ENCODE measurements at places on chromosomes 2 and 18.

GRCh38 chr2:10224734-10225133 lies 78.0 kb upstream of the HPCAL1 start:
- no peak for DNase-seq

DNA sequence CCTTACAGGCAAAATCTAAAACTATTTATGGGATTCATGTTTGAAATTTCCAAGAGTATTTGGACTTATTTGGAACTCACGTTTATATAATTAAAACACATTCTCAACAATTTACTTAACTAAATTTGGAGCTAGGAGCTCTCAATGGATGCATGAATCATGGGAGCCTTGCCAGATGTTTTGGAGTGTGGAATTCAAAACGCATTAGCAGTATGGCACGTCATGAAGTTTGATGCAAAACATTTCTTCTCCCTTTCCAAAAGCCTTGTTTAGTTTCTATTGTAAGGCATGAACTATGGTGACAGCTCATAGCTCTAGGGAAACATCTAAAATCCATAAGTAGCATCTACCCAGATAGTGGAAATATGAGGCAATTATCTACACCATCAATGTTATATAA lies 701.6 kb downstream of the SATB2 start:
- DNase-seq, result no peak

- DNase-seq, result no peak
Measured at GRCh38 chr2:186365406-186365805, 120.7 kb upstream of the ZC3H15 start.

GRCh38 chr2:80303006-80303908 lies 1.3 kb downstream of the LRRTM1 start:
- DNase-seq, result no peak

DNA sequence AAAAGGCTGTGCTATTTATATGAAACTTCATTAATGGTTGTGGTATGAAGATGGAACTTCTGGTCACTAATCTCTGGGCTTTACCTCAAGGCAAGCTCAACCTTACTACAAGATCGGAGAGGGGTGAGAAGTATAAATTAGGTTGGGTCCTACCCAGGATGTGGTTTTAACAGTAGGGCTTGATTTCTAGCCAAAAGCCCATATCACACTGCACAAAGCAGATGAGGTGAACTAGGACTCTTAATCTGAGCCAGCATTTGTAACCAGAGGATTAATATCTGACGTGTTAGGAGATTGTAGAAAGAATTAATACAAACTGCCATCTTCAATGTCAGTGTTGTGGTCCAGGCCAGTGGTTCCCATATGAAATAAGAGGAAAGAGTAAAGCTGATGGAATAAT lies 86.4 kb upstream of the RGPD4 start:
- DNase-seq, result no peak

GRCh38 chr2:189927823-189928222 lies 134.7 kb downstream of the MSTN start:
- no peak for DNase-seq

GRCh38 chr2:232852676-232853075 lies 17.4 kb upstream of the SNORC start:
- no peak for DNase-seq

- DNase-seq, result no peak
Measured at GRCh38 chr18:78407466-78407844, 572.2 kb upstream of the SALL3 start.

DNA sequence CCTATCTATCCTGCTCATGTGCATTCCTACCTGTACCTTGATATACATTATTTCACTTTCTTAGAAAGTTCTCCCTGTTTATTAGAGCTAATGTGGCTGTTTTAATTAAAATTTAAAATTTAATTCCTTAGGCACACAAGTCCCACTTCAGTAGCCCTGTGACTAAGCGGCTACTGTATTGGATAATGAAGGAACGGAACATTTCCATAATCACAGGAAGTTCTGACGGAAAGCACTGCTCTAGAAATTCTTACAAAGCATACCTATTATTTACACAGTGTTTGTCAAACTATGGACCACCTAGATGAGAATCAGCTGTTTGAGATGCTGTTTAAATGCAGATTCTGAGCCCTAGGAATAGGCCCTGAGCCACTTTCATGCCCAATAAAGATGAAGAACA lies 13.2 kb downstream of the GREB1L start:
- DNase-seq, result no peak

GRCh38 chr2:69375494-69376353 lies 11.3 kb downstream of the GFPT1 start:
- DNase-seq, result no peak

DNA sequence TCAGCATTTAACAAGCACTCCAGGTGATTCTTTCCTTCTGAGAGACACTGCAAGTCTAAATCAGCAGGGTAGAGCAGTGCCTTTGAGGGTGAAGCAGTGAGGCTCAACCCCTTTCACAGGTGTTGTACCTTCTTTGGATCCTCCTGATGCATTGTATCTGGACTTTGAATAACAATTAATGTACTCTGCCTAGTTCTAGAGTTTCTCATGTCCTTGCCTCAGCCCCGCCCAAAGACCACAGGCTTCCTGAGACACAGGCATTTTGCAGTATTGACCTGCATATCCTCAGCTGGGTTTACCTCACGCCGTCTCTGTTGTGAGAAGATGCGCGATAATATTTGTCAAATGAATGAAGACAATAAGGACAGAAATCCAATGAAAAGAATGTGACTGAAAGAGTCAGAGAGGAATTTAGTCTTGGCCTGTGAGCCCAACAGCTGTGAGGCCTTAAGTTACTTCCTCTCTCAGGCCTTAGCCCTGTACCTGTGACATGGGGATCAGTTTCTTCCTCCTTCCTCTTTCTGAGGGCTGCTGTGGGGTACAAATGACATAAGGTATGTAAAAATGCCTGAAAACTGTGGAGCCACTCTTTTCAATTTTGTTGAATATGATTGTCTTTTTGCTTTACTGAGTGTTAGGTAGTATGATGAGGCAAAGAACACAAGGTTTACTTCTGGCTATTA lies 43.7 kb downstream of the WIPF1 start:
- DNase-seq, result no peak

GRCh38 chr18:74468547-74469061 lies 11.5 kb upstream of the DIPK1C start:
- no peak for DNase-seq

GRCh38 chr18:62368100-62368499 lies 43.0 kb downstream of the TNFRSF11A start:
- no peak for DNase-seq

DNA sequence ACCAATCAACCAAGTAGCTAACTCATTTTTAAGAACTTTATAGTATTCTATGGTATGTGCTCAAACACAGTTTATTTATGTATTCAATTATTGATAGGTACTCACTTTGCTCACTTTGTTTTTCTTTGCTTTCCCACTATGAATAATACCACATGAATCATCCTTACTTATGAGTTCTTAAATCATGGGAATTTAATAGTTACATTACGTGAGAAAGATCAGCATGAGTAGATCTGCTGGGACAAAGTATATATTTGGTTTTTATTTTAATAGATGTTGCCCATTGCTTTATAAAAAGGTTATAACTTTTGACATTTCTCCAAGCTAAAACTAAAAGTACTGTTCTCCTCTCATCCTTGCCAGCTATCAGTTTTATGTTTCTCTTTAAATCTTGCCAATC lies 390.7 kb downstream of the LRATD1 start:
- DNase-seq, result no peak

- DNase-seq, result no peak
Measured at GRCh38 chr18:9096007-9096371, 6.5 kb upstream of the NDUFV2 start.

GRCh38 chr2:40282428-40282827 lies 169.5 kb downstream of the SLC8A1 start:
- no peak for DNase-seq

DNA sequence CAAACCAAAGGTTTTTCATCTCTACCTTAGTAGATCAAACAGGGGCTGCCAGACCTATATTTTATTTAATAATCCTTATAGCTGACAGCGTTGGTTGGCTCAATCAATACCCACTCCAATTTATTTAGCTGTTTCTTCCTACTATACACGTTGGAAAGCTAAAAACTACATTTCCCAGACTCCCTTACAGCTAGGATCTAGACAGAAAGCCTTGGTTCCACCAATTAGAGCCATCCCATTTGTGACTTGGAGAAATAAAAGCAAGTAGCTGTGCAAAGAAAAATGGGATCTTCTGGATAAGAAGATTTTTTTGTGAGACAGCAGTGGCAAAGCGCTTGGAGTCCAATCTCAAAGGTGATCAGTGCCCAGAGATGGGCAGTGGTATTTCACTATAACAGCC lies 331.3 kb upstream of the MEIS1 start:
- DNase-seq, result no peak

DNA sequence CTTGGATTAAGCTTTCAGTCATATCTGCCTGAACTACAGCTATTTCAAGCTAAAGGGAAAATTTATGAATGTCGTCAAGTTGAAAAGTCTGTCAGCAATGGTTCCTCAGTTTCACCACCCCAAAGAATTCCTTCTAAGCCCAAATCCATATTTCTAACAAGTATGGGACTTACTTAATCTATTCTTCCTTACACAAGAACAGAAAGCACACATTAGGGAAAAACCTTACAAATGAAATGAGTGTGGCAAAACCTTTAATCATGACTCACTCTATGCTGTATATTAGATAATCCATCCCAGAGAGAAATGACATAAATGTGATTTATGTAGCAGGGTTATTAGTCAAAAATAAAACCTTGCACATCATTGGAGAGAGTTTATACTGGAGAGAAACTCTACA lies 78.9 kb downstream of the RAB31 start:
- no peak for DNase-seq

GRCh38 chr2:112152476-112153178 lies 14.4 kb downstream of the FBLN7 start:
- DNase-seq, result no peak

- DNase-seq, result no peak
Measured at GRCh38 chr2:127508631-127509034, 17.7 kb downstream of the IWS1 start.

DNA sequence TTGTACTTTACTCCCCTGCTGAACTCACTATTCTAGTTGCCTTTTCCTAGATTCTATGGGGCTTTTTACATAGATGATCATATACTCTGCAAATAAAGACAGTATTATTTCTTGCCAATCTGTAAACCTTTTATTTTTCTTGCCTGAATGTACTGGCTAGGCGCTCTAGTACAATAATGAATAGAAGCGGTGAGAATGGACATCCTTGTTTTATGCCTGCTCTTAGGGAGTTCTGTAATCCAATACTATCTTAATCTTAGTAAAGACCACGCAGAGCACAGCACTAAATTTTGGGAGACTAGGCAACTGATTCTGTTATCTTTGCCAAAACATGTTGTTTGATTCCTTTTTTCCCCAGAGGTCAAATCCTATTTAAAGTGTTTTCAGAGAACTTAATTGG lies 7.0 kb downstream of the KRCC1 start:
- no peak for DNase-seq

DNA sequence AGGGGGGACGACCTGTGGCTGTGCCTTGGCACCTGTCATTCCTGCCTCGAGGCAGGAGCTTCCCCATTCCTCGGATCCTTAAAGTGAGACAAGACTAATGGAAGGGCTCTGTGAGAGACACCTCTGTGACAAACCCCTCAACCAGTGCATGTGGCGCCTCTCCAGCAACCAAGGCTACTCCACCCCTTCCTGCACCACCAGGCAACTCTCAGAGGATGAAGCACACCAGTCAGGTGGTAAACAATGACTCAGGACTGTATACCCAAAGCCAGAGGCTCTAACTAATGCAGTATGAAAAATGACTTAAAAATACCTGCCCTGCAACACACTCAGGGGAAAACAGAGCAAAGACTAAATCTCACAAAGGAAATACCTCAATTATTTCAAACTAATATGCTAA lies 136.9 kb downstream of the UXS1 start:
- no peak for DNase-seq

DNA sequence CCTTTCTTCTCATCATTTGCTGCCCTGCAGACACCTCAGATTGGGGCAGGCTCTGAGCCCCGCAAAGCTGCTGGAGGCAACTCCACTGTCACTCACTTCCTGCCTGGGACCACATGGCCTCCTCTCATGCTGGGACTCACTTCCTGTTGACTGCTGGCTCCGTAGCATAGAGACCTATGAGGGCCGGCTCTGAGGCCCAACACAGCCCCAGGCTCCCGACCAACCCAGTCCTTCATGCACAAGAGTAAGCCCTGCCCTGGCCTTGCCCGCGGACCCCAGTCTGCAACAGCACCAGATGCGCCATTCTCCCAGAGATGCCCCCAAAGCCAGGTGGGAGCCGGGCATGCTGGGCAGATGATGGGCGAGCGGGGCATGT lies 55.7 kb downstream of the DNMT3A start:
- DNase-seq, result peak; percentile 58

DNA sequence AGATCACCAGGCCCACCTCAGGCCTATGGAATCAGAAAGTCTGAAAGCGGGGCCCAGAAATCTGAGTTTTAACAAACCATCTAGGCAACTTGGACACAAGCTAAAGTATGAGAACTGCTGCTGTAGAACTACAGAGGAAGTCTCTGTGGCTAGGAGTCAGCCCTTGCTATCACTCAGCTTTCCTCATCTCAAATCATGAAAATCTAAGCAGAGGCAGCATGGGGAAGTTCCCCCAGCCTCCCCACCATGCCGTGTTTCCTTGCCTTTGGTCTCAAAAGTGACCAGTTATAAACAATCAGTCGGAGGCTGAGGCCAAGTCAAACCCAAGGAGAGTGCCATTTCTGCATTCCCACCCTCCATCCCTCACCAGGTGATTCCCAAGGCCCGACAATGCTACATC lies 404.7 kb downstream of the BCL11A start:
- DNase-seq, result no peak

- DNase-seq, result no peak
Measured at GRCh38 chr2:26883956-26884355, 36.0 kb downstream of the DPYSL5 start.

DNA sequence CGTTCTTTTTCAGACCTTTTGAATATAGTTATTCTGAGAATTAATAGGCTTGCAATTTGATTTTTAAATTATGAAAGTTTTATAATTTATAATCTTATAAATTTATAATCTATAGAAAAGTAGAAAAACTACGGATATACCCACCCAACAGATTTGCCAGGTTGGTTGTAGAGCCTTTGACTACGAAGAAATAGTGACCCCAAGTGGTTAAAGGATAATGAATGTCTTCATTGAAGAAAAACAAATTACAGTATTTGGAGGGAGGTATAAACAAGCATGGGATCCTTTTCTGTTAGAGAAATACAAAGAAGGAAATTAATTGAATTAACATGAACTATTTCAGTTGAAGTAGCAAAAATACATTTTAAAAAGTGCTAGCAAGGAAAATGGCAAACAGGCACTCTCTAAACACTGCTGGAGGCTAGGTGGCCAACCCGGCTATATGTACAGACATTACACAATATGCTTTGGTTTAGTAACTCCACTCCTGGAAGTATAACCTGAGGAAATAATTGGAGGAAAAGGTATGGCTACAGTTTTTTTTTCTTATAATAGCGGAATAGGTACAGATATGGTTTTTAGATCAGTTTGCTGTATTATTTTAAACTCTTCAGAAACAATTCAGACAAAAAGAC lies 110.9 kb downstream of the MIB1 start:
- DNase-seq, result no peak

- DNase-seq, result no peak
Measured at GRCh38 chr2:181683518-181684453, 3.5 kb upstream of the NEUROD1 start.

- no peak for DNase-seq
Measured at GRCh38 chr18:3599195-3599594, 149.2 kb downstream of the TGIF1 start.
